Motor neuron (in vitro differentiated cells): ENCODE measurements at places on chromosomes 5 and 9. TPM values are rescaled to one million over a fixed set of nuclear protein-coding genes. Genes with fewer than 3 reads are reported as not detected.

SEMA6A gene
- total RNA-seq, result 22.7 and 24.7 TPM in 2 replicates

S1PR3 gene
- total RNA-seq, result 10.1 and 38.8 TPM in 2 replicates

PCDHA7 gene
- 0.41 and 0.52 TPM in 2 replicates for total RNA-seq

ESM1 gene
- total RNA-seq, result not detected in 2 replicates

HBEGF gene
- 2.7 and 3.1 TPM in 2 replicates for total RNA-seq

CCDC192 gene
- 0.54 and 0.69 TPM in 2 replicates for total RNA-seq

ABCA1 gene
- total RNA-seq, result 23.5 and 24.4 TPM in 2 replicates

PCDHA11 gene
- total RNA-seq, result 5.7 and 6.0 TPM in 2 replicates

LRRC19 gene
- 0.09 and 0.29 TPM in 2 replicates for total RNA-seq

DRD1 gene
- total RNA-seq, result 7.8 and 8.0 TPM in 2 replicates

ITGA2 gene
- total RNA-seq, result 0.97 TPM in 2 replicates

LCNL1 gene
- total RNA-seq, result 0.09 and 0.21 TPM in 2 replicates

ALDOB gene
- total RNA-seq, result 0.36 TPM in 1 of 2 replicates, not detected in the other

FIBCD1 gene
- total RNA-seq, result 0.52 and 2.0 TPM in 2 replicates

CD180 gene
- total RNA-seq, result 9.6 and 10.7 TPM in 2 replicates

ROPN1L gene
- 1.9 and 2.2 TPM in 2 replicates for total RNA-seq

SLCO4C1 gene
- 0.18 and 0.21 TPM in 2 replicates for total RNA-seq

PCDHGC3 gene
- 39.9 and 46.9 TPM in 2 replicates for total RNA-seq

RLN2 gene
- 0.18 and 0.47 TPM in 2 replicates for total RNA-seq

MAPK9 gene
- total RNA-seq, result 20.2 and 20.8 TPM in 2 replicates

SAPCD2 gene
- total RNA-seq, result 0.64 and 0.67 TPM in 2 replicates
